CD4-positive, alpha-beta T cell treated with Interleukin-4 for 1 hour (primary cell): ENCODE measurements at places on chromosomes 2 and 18.
A peak's percentile ranks its signal among the peaks of the same experiment; 100 is the strongest.

DNA sequence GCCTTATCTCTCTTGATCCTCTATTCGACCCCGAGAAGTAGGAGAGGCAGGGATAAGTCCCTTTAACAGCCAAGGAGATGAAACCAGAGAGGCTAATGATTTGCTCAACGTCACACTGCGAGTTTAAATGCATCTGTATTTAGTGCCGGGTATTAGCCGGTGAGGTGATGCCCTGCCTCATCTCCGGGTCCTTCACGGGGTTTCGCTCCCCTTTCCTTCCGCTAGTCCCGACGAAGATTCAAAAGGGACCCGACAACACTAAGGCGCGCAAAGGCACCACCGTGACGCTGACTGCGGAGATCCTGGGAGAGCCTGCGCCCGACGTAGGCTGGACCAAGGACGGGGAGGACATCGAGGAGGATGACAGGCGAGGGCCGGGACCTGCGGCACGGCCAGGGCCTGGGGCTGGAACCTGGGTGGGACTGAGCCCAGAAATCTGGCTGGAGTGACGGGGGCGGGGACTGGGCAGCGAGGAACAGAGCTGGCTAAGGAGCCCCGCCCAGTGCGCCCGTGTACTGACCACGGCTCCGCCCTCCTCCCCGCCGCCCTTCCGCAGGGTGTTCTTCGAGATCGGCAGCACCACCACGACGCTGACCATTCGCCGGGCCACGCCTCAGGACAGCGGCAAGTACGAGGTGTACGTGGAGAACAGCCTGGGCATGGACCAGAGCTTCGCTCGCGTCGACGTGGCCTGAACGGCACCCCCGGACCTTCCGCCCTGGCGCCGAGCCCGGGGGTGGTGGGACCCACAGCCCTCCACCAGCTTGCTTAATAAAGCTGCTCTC is 1.0 kb upstream of the GMPPA start:
- DNase-seq, result peak; percentile 34

GRCh38 chr2:210299866-210300373 is 15.1 kb downstream of the MYL1 start:
- DNase-seq, result no peak

DNA sequence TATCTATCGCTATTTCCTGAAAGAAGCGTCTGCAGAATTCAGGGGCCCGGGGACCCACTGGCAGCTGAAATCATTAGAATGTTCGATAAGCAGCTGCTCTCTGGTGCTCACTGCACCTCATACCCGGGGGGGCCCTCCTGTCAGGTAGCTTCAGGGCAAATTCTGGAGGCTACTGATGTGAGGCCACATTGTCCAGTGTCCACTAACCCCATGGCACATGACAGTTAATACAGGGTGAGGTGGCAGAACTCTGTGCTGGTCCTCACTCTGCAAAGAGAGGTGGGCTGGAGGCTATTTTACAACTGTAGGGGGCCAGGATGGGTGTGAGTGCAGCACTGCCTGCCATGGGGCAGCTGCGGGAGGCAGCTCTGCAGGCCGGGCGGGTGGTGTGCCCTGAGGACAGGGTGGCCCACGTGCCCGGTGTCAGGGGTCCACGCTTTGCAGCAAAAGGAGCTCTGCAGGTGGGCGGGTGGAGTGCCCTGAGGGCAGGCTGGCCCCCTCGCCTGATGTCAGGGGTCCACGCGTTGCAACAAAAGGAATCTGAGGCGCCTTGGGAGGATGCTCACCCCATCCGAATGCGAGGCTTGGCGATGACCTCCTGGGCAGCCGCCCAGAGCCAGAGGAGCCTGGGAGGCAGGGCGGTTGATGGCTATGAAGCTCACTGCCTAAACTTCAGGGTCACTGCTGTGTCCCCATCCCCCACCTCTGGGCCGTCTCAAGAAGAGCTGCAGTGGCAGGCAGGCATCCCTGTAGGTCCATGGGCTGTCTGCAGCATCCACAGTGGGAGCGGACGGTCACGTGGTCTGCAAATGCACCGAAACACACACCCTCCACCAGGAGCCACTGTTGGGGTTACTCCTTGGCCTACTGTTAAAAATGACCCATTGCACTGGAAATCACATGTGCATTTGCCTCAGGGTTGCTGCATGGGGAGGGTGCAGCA is 207.0 kb upstream of the SALL3 start:
- no peak for DNase-seq

- DNase-seq, result no peak
These were observed 43.4 kb downstream of the RFX8 start for GRCh38 chr2:101431486-101431885.

GRCh38 chr2:121120991-121121390 is 164.0 kb downstream of the TFCP2L1 start:
- DNase-seq, result no peak

GRCh38 chr2:39265315-39265714 is 21.5 kb upstream of the CDKL4 start:
- no peak for DNase-seq

GRCh38 chr2:135409436-135409835 is 121.6 kb downstream of the ZRANB3 start:
- no peak for DNase-seq

DNA sequence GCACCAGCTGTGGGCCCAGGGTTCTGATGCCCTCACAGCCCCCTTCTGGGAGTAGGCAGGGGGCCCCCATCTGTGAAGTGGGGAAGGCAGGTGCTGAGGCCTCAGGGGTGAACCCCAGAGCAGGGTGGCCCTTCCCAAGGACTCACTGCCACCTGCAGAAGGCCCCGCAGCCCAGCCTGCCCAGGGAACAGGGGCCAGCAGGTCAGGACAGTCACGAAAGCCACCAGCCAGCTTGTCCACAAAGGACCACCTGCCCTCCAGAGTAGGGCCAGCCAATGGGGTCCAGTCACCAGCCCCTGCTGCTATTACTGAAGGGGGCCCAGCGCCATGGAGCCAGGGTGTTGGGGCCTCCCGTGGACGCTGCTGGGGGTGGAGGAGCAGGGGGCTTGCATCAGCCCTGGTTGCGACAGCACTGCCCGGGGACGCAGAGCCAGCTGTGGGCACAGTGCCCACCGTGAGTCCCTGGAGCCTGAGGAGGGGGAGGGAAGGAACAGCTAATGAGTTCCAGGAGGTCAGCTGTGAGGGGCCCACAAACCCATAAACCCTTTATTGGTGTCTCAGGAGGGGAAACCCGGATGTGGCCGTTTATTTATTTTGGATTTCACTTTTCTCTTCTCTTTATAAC is 11.5 kb upstream of the SNED1 start:
- DNase-seq, result no peak

DNA sequence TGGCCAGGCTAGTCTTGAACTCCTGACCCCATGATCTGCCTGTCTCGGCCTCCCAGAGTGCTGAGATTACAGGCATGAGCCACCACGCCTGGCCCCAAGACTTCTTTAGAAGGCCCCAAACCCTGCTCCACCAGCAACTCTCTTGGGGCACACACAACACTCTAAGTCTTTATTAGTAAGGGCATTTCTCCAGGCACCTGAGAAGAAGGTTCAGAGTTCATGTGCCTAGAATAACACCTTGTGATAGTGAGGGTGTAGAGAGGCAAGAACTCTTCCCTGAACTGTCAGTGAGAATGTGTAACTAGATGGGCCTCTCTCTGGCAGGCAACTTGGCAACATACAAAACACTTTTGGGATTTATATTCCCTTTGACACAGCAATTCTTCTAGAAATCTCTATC is 43.8 kb downstream of the SH2D6 start:
- no peak for DNase-seq

DNA sequence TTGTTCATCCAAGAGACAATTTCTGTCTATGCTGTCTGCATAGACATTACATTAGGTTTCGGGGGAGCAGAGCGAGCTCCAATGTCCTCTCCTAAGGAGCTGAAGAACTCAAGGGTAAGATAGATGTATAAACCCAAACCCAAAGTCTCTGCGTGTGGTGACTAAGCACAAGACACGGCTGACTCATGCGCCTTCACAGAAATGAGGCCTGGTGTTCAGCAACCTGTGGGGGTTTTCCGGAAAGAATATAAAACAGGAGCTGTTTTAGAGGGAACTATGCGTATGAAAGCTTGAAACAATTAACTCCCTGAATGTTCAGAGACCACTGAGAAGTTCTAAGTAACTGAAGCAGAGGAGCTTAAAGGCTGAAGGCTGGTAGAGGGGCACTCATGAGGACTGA is 154.7 kb downstream of the SOX11 start:
- DNase-seq, result no peak

- no peak for DNase-seq
These were observed 2.8 kb downstream of the IRS1 start for GRCh38 chr2:226796840-226797288.
